ENCODE measurements at places on chromosomes 12 and 14.
A peak's percentile ranks its signal among the peaks of the same experiment; 100 is the strongest.

DNA sequence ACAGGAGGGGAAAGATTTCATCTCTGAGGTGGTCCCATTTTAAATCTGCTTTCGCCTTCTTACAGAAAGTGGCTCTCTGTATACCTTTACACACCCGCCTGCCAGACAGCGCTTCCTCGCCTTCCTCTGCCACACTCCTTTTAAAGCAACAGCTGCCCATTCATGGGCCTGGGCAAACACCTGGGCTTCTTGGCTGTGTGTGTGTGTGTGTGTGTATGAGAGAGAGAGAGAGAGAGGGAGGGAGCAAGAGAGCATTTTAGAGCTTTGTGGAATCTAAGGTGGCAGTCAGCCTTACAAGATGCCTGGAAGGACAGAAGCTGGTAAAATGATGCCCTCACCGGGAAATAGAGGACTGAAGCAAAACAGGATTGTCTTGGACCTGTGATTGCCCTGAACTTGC, 20.0 kb downstream of the PTHLH start:
- no peak for DNase-seq

GRCh38 chr12:5428332-5429221, 3.3 kb upstream of the NTF3 start:
- peak; percentile 15 for DNase-seq

DNA sequence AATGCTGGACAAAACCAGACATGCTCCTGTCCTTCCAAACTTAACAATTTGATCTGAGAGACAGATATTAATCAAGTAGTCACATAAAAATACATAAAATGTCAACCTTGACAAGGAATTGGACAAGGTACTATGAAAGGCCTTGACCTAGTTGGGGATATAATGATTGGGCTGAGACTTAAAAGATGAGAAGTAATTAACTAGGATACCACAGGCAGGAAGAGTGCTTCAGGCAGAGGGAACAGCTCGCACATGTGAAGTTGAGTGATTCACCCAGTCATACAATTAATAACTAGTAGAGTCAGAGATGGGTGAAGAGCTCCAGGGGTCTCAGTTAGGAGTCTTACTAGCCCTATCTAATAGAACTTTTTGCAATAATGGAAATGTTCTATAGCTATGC, 259.5 kb downstream of the MSRB3 start:
- no peak for DNase-seq

GRCh38 chr14:38420048-38420447, 164.2 kb upstream of the CLEC14A start:
- no peak for DNase-seq

Measured in stimulated activated effector memory CD8-positive, alpha-beta T cell treated with anti-CD3 and anti-CD28 coated beads, Interleukin-12 subunit alpha, Interleukin-12 subunit beta, amount 100 ng/mL, for 72 hours (primary cell).